ENCODE measurements at places on chromosomes 3 and 15.

- no peak for DNase-seq
Observed at GRCh38 chr3:72872183-72872582, 15.7 kb upstream of the GXYLT2 start.

DNA sequence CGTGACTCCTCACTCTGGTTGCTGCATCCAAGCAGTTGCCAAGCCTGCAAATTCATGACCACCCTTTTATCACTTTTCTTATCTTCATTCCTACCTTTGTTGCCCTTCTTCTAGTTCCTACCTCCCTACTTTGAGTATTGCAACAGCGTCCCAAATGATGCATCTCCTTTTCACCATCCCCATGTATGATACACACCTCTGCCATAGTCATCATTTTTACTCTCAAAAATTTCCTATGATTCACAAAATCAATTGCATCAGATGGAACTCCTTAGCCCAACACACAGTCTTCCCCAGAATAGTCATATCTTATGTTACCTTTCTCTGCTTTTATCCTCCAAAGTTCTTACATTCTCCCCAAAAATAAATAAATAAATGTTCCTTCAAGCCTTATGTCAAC, 262.6 kb downstream of the TBL1XR1 start:
- no peak for DNase-seq

- no peak for DNase-seq
Observed at GRCh38 chr15:96807361-96807760, 476.9 kb downstream of the NR2F2 start.

DNA sequence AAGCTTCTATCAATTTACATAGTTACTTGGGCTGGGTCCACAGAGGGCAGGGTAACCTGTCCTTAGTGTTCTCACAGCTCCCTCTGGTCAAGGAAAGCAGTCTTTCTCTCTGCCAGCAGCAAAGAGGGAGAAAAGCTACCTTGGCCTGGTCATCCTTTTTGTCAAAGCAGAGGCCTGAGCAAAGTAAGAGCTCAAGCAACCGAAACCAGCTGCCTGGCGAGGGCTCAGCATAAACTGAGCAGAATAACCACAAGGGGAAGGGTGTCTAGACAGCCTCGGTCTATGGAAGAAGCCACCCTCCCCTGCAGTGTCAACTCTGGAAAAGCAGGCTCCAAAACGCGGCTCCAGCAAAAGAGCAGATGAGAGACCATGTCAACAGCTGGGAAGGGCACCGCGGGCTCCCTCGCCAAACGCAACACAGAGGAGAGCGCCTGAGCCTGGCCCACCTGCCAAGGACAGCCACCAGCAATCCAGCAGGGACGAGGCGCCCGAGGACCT, 17.4 kb downstream of the LRIG1 start:
- no peak for DNase-seq

- no peak for DNase-seq
Observed at GRCh38 chr3:134372396-134373270, 1.6 kb downstream of the AMOTL2 start.

- DNase-seq = no peak
Observed at GRCh38 chr3:73350996-73351395, 273.7 kb downstream of the PDZRN3 start.

DNA sequence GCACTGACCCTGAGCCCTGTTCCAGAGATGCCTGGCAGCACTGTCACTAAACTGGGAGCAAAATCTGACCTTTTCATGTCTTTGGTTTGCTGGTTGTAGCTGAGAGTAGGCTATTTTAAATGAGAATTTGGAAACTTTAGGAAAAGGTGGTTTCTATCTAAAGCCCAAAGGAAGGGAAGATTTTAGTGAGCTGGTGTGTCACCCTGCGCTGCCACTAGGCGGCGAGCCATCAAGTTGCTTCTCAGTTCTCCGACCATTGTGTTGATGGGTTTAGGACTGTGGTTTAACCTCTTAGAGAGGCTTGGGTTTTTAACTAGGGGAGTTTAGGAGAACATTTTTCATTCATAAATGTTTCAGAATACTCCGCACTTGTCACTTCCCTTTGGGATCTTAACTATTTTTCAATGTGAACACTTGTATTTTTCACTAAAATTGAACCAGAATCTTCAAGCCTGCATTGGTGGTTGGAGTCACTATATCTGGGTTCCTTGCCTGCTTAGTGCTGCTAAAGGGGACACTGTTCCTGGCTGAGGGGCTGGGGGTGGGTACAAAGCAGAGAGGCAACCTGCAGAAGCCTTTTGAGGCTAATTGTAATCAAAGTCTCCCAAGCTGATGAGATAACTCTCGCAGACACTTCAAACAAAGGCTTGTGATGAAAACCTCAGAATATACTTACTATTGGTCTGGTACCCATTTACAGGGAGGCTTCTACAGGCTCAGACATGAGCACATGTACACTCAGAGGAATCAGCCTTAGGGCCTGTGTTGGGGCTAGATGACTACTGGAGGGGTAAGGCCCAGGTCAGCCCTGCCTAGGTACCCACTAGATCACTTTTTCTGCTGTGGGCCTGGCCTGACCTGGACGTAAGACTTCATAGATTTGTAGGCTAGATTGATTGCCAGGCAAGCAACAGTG, 16.8 kb downstream of the EXOSC7 start:
- no peak for DNase-seq

DNA sequence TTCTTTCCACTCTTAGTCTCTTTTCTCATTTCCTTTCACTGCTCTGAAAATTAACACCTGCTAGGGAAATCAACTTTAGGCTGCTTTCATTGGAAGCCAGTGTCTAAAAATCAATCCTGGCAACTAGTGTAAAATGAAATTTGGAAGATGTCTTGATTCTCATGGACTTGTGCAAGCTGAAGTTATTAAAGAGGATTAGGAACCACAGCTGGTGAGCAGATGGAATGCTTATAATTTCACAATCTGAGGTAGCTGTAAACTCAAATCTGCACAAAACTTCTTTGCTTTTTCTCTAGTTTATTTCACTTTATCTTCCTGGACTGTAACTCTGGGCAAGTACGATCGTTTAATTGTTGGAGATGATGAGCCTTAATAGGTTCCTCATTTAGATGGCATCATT, 175.6 kb downstream of the GHSR start:
- DNase-seq = no peak

GRCh38 chr3:149575213-149575960, 82.4 kb downstream of the WWTR1 start:
- DNase-seq = no peak

DNA sequence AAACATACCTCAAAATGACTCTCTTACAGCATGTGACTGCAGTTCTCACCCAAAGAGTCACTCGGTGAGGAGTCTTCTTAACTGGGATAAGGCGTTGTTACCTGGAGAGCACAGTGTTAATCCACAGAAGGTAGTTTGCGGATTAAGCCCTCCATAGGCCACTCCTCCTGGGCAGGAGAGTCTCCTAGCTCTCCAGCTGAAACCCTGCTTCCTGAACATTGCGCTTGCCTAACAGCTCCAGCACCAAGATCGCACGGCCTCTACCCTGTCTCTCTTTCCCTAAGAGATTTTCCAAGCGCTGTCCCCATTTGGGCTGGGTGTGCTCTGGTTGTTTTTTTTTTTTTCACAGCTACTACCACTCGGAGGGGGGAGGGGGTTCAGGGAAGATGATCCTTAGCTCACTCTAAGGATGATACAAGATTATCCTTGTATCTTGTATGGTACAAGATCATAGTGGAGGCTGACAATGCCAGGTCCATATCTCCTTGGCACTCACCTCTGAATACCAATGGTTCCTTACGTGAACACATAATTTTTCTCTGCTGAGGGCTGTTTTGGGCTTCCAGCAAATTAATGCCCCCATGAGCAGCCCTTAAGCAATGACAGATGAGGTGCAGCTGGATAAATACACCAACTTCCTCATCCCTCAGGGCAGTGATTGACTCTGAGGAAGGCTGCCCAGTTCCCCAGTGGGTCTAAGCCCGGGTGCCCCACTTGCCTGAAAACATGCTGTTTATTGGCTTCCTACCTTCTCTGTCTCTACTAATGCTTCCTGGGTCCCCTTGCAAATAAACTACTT, 185.2 kb upstream of the TSC22D2 start:
- DNase-seq = no peak

DNA sequence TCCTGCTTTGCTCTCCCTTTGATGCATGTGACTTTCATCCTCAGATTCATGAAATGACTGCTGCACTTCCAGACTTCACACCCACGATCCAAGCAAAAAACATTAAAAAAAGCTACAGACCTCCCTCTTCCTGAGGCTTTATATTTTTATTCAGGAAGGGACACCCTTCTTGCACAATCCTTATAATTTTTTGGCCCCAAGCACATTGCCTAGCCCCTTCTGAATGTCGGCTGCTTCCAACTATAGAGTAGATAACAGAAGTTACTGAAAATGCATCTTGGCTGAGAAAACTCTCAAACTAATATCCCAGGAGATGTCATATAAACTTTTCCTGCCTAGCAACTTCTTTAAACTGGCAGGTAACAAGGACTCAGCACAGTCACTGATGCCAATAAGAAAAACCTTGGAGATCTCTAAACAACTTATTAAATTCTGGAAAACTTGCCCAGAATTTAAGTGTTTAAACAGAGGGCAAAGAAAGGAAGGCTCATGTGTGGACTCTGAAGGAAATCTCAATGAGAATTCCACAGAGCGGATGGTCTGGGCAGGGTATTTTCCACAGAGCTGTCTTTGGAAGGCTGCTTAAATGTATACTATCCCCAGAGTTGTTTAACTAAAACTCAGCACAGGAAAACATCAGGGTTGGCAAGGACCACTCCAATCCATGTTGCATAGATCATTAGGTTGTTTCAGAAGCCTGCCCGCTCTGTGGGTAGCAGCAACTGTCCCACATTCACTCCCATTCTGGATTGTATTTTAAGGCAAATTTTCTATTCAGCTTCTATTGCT, 746.8 kb upstream of the LMCD1 start:
- DNase-seq = no peak

GRCh38 chr3:105828703-105829102, 40.1 kb downstream of the CBLB start:
- no peak for DNase-seq

- no peak for DNase-seq
Observed at GRCh38 chr15:70237626-70238025, 139.9 kb upstream of the TLE3 start.

DNA sequence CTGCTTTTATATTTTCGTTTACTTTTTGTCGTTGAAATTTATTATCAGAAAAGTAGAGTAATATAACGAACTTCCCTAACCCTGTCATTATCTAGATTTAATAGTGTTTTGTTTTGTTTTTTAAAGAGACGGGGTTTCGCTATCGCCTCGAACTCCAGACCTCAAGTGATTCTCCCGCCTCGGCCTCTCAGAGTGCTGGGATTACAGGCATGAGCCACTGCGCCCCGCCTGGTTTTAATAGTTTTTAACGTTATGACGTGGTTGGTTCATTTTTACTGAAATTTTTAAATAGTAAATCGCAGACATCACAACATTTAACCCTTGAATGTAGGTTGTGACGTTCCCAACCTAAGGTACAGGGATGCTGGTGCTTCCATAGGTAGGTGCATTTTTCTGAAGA, 1.0 kb downstream of the NGRN start:
- no peak for DNase-seq

- DNase-seq = no peak
Observed at GRCh38 chr3:52777959-52778805, 783 bp downstream of the ITIH1 start.

DNA sequence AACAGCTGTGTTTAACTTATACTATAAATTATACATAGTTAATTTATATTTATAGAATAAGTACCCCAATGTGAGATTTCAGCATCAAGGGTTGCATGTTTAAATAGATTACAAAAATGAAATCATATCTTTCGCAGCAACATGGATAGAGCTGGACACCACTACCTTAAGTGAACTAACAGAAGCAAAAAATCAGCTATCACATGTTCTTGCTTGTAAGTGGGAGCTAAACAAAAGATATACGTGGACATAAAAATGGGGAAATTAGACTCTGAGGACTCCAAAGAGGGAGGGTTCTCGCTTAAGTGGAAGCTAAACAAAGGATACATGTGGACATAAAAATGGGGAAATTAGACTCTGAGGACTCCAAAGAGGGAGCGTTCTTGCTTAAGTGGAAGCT, 626.5 kb upstream of the DPPA4 start:
- no peak for DNase-seq

DNA sequence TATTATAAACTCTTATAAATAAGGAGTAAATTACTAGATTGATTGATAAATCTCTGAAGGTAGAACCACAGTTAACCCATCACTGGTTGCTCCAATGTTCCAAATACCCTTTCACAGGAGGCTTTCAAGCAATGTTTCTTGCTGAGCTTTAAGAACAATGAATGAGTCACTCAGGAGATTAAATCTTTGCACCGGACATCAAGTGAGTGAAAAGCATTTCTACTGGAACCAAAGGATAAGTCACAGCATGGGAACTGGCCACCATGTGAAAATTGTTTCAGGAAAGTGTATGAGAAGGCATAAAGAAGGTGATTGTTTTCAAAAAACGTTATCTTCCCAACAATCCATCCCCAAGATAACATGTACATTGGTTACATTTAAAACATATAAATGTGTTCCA, 90.6 kb downstream of the CNTN3 start:
- DNase-seq = no peak

DNA sequence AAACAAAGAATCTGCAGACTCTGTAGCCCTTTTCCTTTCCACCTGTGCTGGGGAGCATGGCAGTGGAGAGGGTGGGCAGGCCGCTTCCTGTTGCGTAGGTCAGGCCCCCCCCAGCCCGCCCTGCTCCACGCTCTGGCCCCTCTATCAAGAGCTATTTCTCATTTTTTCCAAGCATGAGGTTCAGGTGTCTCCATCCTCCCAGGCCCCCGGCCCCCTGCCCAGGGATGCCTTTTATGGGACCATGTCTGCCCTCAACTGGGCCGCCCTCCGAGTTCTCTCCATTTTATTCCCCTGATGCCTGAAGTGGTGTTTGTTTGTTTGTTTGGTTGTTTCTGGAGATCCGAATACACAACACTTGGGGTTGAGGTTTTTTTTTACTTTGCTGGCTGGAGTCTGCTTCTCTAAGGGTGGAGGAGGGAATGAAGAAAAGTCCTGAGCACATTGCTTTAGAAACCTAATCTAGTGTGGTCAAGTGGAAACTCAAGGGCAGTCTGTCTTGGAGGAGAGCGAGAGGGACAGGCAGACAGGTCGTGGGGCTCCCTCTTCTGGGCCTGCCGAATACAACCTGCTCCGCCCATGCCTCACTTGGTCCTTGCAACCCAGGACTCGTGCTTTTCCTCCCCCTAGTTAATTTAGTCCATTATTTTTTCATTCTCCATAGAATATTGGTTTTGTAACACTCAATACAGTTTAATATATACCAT, 176.5 kb upstream of the LYSMD4 start:
- no peak for DNase-seq

All from T-helper 2 cell treated with Interferon-gamma antibody and Interleukin-4, amounts not matched to agents 5 μg/mL and 100 μg/mL, for 36 hours (primary cell).